ENCODE measurements at places on chromosomes 3 and 15. TPM values are rescaled to one million over a fixed set of nuclear protein-coding genes. Genes with fewer than 3 reads are reported as not detected.

Gene NEIL1
- 6.7 TPM for total RNA-seq

Gene NEK10
- total RNA-seq = 1.3 TPM

Gene RASGRF1
- total RNA-seq = not detected

Gene PLA2G4D
- not detected for total RNA-seq
